ENCODE measurements at places on chromosomes 4 and X. TPM values are rescaled to one million over a fixed set of nuclear protein-coding genes. Genes with fewer than 3 reads are reported as not detected.

DNA sequence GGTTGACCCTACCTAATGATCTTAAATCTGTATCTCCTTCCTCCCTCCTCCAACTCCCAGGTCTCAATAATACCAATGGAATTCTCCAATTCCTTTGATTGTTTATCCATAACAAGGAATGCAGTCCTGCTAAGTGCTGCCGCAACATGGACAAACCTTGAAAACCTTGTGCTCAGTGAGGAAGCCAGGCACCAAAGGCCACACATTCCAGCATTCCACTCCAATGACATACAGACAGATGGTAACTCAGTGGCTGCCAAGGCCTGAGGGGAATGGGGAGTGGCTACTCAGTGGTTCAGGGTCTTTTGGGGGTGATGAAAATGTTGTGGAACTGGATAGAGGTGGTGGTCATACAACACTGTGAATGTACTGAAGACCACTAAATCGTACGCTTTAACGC lies 10.4 kb downstream of the HAUS7 start:
- no peak for DNase-seq
- no peaks in the 10 kb centered on the region for H3K27me3 ChIP-seq
- no peaks in the 10 kb centered on the region for H3K36me3 ChIP-seq
- H3K4me1 ChIP-seq, result no peaks in the 10 kb centered on the region
- H3K27ac ChIP-seq, result no peak overlapping the region
- H3K4me3 ChIP-seq, result no peak overlapping the region

- no peak overlapping the region for H3K27ac ChIP-seq
- DNase-seq, result no peak
- H3K4me1 ChIP-seq, result no peaks in the 10 kb centered on the region
- H3K36me3 ChIP-seq, result no peaks in the 10 kb centered on the region
These were observed 261.6 kb downstream of the EVC2 start for GRCh38 chr4:5446595-5447226.

GRCh38 chr4:14910411-14910810 lies 91.9 kb upstream of the CPEB2 start:
- no peaks in the 10 kb centered on the region for H3K27me3 ChIP-seq
- H3K36me3 ChIP-seq, result no peaks in the 10 kb centered on the region
- DNase-seq, result no peak

DNA sequence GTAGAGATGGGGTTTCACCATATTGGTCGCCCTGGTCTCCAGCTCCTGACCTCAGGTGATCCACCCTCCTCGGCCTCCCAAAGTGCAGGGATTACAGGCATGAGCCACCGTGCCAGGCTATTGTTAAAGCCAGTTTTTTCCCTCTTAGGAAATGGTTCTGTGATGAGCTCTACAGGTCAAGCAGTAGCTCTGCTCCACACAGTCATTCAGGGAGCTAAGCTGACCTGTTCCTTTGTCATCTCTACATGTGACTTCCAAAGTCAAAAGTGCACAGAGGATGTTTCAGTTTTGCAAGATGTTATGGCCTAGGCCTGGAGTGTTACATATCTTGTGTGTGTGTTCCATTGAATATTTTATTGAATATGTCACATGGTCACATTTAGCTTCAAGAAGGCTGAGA lies 11.4 kb downstream of the MCUB start:
- H3K27ac ChIP-seq, result no peak overlapping the region
- H3K36me3 ChIP-seq, result no peaks in the 10 kb centered on the region
- H3K27me3 ChIP-seq, result no peaks in the 10 kb centered on the region
- H3K4me3 ChIP-seq, result no peak overlapping the region

DNA sequence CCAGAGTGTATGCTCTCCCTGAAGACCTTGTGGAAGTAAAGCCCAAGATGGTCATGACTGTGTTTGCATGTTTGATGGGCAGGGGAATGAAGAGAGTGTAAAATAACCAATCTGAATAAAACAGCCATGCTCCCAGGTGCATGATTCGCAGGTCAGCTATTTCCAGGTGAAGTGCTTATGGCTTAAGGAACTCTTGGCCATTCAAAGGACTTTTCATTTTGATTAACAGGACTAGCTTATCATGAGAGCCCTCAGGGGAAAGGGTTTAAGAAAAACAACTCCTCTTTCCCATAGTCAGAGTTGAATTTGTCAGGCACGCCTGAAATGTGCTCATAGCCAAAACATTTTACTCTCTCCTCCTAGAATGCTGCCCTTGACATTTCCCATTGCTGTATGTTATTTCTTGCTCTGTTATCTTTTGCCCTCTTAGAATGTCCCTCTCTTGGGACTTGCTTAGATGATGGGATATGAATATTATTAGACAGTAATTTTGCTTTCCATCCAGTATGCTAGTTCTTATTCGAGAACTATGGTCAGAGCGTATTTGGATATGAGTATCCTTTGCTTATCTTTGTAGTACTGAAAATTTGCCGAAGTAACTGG lies 88.6 kb downstream of the PLS3 start:
- no peak for DNase-seq
- H3K4me1 ChIP-seq, result peaks cover 21% of the 10 kb centered on the region
- no peak overlapping the region for H3K4me3 ChIP-seq
- H3K27ac ChIP-seq, result no peak overlapping the region

- DNase-seq, result no peak
- no peaks in the 10 kb centered on the region for H3K36me3 ChIP-seq
- H3K27ac ChIP-seq, result peak overlapping the region; percentile 50
- H3K4me3 ChIP-seq, result no peak overlapping the region
These were observed 160.1 kb upstream of the LDB2 start for GRCh38 chr4:17058536-17058915.

GRCh38 chrX:110671068-110671803 lies 124.4 kb downstream of the CHRDL1 start:
- H3K27me3 ChIP-seq, result no peaks in the 10 kb centered on the region
- H3K4me1 ChIP-seq, result no peaks in the 10 kb centered on the region
- no peak overlapping the region for H3K27ac ChIP-seq
- DNase-seq, result no peak

GRCh38 chr4:8571702-8572685 lies 8.2 kb upstream of the GPR78 start:
- no peak for DNase-seq
- no peaks in the 10 kb centered on the region for H3K36me3 ChIP-seq
- no peaks in the 10 kb centered on the region for H3K4me1 ChIP-seq
- no peak overlapping the region for H3K27ac ChIP-seq
- no peak overlapping the region for H3K4me3 ChIP-seq

DNA sequence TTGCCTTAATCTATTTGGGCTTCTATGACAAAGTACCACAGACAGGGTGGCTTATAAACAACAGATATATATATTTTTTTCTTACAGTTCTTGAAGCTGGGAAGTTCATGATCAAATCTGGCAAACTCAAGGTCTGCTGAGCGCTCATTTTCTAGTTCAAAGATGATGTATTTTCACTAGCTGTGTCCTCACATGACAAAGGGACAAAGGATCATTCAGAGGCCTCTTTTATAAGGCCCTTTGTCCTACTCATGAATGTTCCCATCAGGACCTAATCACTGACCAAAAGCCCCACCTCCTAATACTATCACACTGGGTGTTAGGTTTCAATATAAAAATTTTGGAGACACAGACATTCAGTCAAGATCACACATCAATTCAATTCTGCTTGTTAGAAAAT lies 2025.2 kb downstream of the PCDH7 start:
- no peak overlapping the region for H3K4me3 ChIP-seq
- H3K27me3 ChIP-seq, result no peaks in the 10 kb centered on the region
- DNase-seq, result no peak
- H3K4me1 ChIP-seq, result no peaks in the 10 kb centered on the region
- no peaks in the 10 kb centered on the region for H3K36me3 ChIP-seq
- no peak overlapping the region for H3K27ac ChIP-seq

- H3K36me3 ChIP-seq, result no peaks in the 10 kb centered on the region
- H3K4me3 ChIP-seq, result peak overlapping the region; percentile 45
- DNase-seq, result no peak
- H3K27ac ChIP-seq, result peak overlapping the region; percentile 66
- H3K27me3 ChIP-seq, result no peaks in the 10 kb centered on the region
These were observed 51.2 kb upstream of the C1QTNF7 start for GRCh38 chr4:15376594-15376993.

- H3K27me3 ChIP-seq, result no peaks in the 10 kb centered on the region
- H3K36me3 ChIP-seq, result no peaks in the 10 kb centered on the region
- no peak for DNase-seq
- H3K4me1 ChIP-seq, result no peaks in the 10 kb centered on the region
- H3K4me3 ChIP-seq, result no peak overlapping the region
- no peak overlapping the region for H3K27ac ChIP-seq
These were observed 258.8 kb downstream of the GPC3 start for GRCh38 chrX:133726642-133727041.

- H3K27ac ChIP-seq, result no peak overlapping the region
- H3K27me3 ChIP-seq, result no peaks in the 10 kb centered on the region
- DNase-seq, result no peak
- H3K36me3 ChIP-seq, result no peaks in the 10 kb centered on the region
- H3K4me1 ChIP-seq, result no peaks in the 10 kb centered on the region
These were observed 141.2 kb downstream of the PDGFC start for GRCh38 chr4:156830351-156830750.

DNA sequence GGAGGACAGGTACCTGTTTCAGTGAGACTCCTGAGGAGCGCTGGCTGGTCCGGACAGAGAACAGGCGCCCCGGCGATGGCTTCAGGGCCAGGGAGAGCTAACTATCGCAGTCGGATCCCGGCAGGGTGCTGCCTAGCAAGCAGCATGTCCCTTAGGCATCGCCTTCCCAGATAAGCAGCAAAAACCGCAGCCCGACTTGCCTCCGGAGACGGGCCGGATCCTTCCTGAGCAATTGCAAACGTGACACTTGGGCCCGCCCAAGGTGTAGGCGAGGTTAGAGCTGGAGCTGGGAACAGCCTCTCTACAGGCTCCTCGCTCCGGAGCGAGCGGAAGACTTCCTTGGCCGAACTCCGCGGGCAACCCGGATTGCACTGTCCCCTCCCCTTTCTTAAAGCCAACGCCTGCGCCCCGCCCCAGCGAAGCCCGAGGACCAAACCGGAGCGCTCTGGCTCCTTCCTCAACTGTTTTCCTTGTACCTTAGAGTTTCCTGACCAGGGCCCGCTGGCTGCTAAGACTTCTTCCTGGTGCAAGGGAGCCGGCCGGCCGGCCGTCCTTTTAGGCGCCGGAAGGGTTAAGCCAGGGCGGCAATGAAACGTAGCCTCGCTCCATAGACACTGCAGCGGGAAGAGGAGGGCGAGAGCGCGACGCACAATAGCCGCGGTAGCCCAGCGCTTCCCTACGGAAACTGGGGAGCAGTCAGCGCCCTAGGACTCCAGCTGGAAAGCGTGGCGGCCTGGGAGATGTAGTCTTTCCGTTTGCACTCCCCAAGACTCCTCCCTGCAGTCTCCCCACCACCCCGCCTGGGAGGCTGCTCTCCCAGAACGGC lies at the start of gene OPHN1:
TSS of gene OPHN1 (minus strand) at position 341 of the 826 bp plus-strand sequence. CDS start 475 bp downstream, outside the sequence.
- peak within 1 kb of the TSS; percentile 52 for H3K4me3 ChIP-seq
- H3K27ac ChIP-seq, result peak within 1 kb of the TSS; percentile 90
- H3K4me1 ChIP-seq, result peaks cover 17% of the 10 kb centered on the region

ART3 gene
- 57.9 TPM for total RNA-seq

VEGFC gene
- 8.9 TPM for total RNA-seq

SLC35A2 gene
- total RNA-seq, result 14.6 TPM

AWAT2 gene
- not detected for total RNA-seq

BRS3 gene
- total RNA-seq, result not detected

Measured in heart right ventricle (tissue), 16 donors.